ENCODE measurements at places on chromosomes 7 and 10.

GRCh38 chr7:14900051-14900450, 2.5 kb downstream of the DGKB start:
- DNase-seq = no peak

DNA sequence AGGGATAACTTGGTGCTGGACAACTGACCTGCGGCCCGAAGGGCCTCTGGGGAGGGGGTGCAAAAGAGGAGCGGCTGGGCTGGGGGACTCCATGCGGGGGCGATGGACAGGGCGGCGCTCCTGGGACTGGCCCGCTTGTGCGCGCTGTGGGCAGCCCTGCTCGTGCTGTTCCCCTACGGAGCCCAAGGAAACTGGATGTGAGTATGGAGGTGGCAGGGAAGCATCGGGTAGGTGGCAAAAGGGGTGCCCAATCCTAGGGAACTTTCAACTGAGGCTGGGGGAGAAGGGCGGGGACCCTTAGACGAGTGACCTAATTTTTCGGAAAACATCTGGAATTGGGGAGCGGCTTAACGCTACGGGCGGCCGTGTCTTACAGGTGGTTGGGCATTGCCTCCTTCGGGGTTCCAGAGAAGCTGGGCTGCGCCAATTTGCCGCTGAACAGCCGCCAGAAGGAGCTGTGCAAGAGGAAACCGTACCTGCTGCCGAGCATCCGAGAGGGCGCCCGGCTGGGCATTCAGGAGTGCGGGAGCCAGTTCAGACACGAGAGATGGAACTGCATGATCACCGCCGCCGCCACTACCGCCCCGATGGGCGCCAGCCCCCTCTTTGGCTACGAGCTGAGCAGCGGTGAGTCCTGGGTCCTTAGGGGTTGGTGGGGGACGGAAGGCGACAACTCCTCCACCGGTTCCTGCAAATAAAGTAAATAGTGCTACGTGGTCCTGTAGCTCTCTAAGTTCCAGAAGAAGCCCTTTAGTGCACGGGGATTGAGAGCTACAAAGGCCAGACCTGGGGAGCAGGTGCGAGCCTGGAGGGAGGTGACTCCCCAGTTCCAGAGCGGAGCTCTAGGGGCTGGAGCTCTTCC, 622 bp downstream of the WNT16 start:
- DNase-seq = no peak

DNA sequence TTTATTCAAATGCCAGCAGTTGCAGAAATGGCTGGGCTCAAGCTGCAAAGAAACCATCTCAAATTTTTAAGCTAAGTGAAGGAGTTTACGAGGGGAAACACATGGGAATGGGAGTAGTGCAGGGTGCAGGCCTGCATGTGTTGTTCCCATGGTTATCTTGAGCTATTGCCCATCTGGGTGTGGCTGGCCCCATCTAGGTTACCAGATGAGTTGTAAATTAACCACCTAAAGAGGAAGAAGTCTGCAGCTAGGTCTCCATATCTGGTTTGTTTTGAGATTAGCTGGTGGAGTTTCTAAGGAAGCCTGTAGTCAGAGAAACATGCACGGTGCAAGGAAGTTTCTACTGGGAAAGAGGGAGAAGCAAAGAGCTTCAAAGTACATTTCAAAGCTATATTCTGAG, 23.3 kb upstream of the STEAP2 start:
- DNase-seq = no peak

GRCh38 chr10:48693206-48693605, 8.5 kb downstream of the WDFY4 start:
- no peak for DNase-seq

GRCh38 chr10:124342821-124343170, 75.9 kb downstream of the OAT start:
- no peak for DNase-seq

DNA sequence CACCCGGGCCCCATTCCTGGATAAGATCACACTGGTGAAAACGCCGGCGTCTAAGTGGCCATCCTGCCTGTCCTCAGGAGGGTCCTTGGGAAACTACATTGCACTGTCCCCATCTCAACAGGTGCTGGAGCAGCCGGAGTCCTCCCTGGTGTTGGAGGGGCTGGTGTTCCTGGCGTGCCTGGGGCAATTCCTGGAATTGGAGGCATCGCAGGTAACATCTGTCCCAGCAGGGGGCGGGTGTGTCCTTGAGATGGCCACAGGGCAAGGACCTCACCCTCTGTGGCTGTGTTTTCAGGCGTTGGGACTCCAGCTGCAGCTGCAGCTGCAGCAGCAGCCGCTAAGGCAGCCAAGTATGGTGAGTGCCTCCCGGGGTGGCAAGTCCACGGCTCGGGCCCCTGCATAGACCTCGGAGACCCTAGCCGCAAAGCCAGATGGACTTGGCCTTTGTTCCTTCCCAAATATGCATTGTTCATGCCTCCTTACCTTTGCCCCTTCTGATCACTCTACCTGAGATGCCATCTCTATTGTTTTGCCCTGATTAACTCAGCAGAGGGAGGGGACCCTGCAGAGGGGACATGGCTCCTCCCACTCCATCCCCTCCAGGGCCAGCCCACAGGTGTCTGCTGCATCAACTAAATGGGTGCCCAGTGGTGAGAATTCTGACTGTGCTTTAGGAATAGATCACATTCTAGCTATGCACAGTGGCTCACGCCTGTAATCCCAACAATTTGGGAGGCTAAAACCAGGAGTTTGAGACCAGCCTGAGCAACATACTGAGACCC, 23.8 kb downstream of the ELN start:
- DNase-seq = no peak

All from left lobe of liver (tissue), 2 donors.